ENCODE measurements at places on chromosomes 12 and 14.

DNA sequence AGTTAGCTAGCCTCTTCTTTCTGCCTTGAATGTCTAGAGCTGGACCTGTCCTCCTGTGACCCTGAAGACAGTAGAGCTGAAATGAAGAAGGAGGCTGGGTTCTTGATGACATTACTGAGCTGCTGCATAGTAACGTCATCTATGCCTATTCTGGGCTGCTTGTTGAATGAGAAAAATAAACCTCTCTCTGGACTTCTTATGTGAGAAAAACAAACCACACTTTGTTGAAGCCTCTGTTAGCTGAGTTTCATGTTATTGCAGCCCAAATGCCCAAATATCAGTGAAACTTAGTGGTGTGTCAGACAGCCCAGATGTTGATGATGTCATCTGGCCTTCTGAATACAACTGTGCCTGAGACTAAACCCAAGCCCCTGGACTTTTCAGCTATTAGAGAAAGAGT is 67.0 kb upstream of the MAX start:
- DNase-seq = no peak

GRCh38 chr14:32457213-32457920 is 128.3 kb downstream of the AKAP6 start:
- DNase-seq = no peak

- DNase-seq = no peak
Measured at GRCh38 chr12:93571925-93572711, at the start of gene SOCS2. Gene SOCS2, plus strand, starts transcription at chr12:93572675. Its CDS starts 223 bp downstream, at chr12:93572898.

- DNase-seq = no peak
Measured at GRCh38 chr14:53655080-53655785, 301.4 kb downstream of the BMP4 start.

DNA sequence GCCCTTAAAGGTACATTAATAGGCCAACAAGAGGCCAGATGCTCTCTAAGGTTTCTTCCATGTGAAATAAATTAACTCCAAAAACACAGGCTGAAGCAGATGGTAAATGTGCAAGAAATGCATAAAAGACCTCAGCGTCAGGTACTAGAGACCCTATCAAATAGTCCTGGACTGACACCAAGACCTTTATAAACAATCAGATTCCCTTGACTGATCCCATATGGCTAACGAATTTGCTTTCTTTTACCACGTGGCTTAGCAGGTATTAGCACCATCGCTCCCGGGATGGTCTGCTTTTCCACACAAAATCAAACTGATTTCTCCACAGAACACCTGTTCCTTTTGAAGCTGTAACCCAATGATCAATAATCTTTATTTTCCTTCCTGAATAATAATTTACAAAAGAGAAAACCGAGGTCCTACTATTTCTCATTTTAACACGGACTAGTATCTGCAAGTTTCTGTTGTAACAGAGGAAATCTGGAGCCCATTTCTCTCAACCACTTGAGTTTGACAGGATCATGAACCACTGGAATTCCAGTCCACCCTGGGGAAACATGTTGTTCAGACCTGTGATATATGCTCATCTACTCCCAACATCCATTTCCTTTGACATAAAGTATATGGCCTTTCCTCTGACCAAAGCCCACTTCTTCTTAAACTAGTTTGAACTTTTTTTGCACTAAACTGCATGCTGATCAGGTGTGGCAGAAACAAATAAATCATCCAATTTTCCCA is 48.2 kb upstream of the DAAM1 start:
- no peak for DNase-seq
